Substantia nigra (tissue), 51 donors: ENCODE measurements at places on chromosomes 3 and 15.

DNA sequence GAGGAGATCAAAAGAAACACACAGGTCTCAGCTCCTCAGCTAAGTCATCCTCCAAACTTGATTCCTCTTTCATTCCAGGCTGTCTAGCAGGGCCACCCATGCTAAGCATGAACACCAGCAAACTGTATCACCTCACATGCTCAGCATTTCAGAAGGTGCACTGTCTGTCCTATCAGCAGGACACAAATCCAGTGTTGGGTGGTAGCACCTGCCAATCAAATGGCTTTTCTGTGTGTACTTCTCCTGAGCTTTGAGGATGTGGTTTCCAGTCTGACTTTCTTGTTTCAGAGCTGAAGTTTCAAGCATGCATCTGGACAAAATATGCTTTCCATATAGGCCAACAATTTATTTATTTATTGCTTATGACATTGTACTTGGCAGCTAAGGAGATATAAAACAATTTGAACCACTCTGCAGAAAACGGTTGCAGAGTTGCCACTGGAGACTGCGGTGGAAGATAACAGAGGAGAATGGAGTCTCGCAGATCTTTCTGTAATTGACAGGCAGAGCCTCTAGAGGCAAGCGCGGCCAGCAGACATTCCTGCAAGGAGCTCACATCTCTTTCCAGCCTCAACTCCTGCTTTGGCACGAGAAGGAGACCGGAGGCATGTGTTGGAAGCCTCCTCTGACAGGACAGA lies 167.1 kb upstream of the WNT5A start:
- no peak for DNase-seq

DNA sequence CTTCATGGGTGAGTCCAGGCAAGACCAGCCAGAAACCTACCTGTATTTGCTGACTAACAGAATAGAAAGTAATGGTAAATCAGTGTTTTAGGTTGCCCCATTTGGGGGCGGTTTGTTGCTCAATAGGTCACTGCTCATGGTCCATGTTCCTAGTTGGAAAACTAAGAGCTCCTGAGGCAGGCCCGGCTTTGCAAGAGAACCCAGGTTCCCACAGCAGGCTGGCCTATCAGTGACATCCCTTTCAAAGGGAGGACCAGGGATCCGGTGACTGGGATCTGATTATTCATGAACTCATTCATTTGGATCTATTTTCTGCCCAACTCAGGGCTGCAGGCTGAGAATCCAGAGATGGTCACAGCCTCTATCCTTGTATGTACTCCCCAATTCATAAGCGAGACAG lies 163.9 kb downstream of the WNT7A start:
- DNase-seq = no peak

DNA sequence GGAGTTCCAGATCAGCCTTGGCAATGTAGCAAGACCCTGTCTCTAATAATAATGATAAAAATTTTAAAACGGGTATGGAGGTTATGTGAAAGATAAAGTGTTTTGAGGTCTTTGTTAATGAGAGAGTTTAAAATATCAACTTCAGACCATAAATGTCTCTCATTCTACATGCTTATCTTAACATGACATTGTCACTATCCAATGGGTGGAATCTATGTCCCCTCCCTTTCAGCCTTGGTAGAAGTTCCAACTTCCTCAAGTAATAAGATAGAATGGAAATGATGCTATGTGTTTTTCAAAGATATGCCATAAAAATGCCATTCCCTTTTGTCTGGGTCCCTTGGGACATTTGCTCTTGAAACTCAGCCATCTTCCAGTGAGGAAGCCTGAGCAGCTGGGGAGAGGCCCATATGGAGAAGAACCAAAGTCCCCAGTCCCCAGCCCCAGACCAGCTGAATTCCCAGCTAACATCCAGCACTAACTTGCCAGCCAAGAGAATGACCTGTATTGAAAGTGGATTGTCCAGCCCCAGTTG lies 17.0 kb downstream of the RPSA start:
- no peak for DNase-seq

- DNase-seq = no peak
Measured at GRCh38 chr3:195009616-195010015, 261.3 kb downstream of the XXYLT1 start.

- no peak for DNase-seq
Measured at GRCh38 chr15:40344631-40345120, 3.9 kb upstream of the CCDC9B start.

- no peak for DNase-seq
Measured at GRCh38 chr3:38724392-38724736, 74.9 kb upstream of the SCN5A start.

GRCh38 chr15:98794748-98795147 lies 146.4 kb downstream of the IGF1R start:
- DNase-seq = no peak

DNA sequence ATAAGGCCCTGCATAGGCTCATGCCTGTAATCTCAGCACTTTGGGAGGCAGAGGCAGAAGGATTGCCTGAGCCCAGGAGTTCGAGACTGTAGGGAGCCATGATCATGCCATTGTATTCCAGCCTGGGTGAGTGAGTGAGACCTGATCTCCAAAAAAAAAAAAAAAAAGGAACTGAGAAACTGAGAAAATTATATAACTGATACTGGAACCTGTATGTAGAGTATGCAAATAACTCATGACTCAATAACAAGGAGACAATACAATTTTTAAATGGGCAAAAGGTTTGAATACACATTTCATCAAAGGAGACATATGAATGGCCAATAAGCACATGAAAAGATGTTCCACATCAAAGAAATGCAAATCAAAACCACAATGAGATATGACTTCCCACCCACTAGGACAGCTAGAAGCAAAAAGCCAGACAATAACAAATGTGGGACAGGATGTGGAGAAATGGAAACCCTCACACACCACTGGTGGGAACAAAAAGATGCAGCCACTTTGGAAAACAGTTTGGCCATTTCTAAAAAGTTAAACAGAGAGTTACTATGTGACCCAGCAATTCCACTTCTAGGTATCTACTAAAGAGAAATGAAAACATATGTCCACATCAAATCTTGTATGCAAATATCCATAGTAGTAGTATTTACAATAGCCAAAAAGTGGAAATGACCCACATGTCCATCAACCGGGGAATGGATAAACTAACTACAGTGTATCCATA lies 70.7 kb downstream of the IQSEC1 start:
- no peak for DNase-seq

- no peak for DNase-seq
Measured at GRCh38 chr3:134083008-134083407, 53.3 kb upstream of the SLCO2A1 start.
